D721Med (cell line): ENCODE measurements at places on chromosomes 11 and 22.

DNA sequence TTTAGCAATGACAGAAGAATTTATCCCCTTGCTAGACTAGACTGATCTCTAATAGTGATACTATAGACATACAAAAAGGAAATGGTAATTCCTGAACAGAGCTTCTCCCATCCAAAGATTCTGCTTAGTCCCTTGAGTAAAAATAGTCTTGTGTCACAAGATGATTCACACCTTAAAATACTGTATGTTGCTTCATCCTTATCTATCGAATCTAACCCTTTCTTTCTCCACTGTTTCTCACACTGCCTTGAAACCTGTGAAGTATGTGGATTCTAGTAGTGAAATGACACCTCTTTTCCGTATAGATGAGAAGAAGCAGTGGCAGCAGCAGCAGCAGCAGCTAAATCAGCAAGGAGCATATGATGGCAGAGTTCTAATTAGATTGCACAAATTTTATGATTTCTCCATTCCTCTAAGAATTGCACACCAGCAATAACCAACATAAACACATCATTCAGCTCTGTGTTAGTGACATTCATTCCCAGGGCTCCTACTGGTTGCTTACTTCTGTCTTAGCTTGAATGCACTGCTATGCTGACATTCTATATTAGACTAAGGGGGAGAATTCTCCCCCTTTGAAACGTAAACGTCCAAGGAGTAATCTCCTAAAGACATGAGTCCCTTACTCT lies 14.6 kb downstream of the KCNA4 start:
- DNase-seq: no peak

- no peak for DNase-seq
Measured at GRCh38 chr11:83256602-83257340, 29.4 kb downstream of the CCDC90B start.

DNA sequence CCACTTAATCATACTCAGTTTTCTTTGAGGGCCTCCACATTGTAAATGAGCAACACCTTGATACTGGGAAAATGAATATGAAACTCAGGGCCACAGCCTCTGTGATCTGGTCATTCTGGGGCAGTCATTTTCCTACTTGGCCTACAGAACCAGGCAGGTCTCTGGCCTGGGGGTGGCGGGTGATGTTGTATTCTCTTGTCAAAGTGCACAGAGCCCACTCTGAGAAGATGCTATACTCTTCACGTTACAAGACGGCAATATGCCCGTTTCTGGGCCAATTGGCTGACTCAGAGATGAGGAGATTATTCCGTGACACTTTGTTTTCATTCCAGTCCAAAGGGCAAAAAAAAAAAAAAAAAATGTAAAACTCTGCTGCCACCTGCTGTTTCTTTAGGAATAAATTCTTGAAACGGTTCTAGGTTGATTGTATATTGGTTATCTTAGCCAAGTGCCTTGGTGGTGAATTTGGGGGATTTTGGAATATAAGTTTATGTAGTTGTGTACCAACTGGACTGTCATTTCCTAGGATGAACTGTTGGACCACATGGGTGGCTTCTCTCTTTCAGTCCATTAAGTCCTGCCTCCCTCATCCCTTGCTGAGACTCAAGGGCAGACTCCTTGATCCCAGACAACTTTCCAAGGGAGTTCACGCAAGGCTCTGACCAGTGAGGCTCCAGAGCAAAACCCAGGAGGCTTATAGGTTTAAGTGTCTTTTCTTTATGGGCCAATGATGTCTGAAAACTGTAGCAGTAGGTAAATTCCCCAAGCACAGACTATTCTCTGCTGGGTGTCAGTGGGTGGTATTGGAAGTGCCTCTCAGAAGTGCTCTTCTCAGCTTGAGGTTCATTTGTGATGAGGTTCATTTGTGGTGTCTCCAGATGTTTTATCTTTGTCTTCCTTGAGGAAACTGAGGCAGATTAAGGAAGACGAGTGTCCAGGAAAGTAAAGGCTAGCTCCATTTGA lies 18.2 kb downstream of the ADM start:
- no peak for DNase-seq

DNA sequence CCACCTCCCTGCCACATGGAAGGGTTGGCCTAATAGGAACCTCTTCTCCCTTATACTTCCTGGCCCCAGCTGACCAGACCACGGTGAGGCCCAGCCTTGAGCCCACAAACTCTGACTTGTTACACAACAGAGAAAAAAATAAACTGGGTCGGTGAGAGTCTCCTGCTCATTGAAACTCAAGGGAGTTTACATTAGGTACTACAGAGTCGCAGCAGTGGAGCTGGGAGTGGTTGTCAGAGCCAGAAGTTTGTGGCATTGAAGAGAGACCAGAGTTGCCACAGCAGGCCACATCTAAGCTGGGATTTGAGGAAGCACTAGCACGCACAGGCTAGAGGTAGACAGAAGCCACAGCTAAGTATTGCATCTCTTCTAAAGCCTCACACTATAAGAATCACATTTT lies 296.2 kb downstream of the DDX10 start:
- DNase-seq: no peak

DNA sequence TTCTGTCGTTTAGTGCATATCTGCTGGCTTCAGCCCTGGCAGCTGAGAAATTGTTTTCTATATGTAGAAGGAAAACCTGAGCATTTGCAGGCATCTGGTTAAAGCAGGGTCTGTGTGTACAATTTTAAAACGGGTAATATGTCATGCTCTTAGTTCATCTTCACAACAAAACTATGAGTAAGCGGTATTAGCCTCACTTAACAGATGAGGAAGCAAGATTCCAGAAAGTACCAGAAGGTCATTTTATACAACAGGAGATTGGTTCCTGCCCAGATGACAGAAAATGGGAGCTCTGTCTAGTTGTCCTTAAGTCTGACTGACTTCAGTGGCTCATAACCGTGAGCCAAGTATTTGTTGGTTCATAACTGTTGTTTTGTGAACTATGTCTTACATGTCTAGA lies 1.1 kb downstream of the TIMM10B start:
- DNase-seq: no peak

DNA sequence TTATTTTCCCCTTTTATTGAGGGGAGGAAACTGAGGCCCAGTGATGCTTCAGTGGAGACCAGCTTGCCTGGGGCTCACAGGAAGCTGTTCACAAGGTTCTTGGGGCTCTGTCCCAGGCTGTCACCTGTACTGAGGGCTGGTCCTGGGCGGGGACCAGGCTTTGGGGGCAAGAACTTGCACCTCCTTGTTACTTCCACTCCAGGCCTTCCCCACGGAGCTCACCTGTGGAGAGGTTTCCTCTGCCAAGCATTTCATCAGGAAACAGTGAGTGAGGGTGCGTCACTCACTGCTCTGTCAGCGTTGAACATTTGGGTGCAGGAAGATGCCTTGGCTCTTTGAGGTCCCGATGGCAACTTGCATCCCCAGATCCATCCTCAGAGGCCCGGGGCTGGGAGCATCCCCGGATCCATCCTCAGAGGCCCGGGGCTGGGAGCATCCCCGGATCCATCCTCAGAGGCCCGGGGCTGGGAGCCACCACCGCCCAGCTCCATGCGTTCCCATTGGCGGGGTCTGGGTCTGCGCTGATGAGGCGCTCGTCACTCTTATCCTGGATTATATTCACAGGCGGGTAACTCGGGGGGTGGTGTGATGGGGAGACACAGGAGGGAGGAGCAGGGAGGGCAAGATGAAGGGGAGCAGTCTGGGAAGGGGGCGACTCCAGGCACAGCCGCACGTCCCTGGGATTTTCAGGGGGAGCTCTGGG lies 1.4 kb upstream of the SMIM38 start:
- no peak for DNase-seq

DNA sequence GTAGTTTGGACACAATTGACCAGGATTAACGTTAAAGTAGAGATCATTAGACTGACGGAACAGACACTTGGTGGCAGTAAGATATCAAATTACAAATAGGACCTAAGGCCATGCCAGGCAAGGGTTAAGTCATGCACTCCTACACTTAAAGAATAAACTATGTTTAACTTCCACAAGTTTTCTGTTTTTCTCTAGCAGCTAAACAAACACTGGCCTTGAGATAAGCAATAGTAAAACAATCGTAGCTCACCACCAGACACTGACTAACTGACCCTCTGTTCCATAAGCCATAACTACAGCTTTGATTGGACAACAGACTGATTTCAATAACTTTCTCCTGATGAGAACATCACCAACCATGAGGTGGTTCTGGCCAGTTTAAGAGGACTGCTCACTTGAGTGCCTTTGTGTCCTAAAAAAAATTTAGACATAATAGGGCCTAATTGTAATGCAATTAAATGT lies 2.0 kb upstream of the CEP126 start:
- DNase-seq: no peak
